ENCODE measurements at places on chromosomes 6 and 20.
A peak's percentile ranks its signal among the peaks of the same experiment; 100 is the strongest.

GRCh38 chr20:50243610-50244351 lies 53.2 kb downstream of the CEBPB start:
- no peak for DNase-seq

DNA sequence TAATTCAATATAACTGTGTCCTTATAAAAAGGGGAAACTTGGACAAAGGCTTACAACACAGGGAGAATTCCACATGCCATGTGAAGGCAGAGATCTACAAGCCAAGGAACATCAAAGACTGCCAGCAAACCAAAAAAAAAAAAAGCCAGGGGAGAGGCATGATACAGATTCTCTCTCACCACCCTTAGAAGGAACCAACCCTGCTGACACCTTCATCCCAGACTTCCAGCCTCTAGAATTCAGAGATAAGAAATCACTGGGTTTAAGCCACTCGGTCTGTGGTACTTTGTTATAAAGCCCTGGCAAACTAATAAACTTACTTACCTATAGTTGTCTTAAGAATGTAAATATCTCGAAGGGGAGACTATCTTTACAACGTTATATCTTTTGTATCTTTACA lies 4.4 kb downstream of the SERINC3 start:
- DNase-seq = no peak

DNA sequence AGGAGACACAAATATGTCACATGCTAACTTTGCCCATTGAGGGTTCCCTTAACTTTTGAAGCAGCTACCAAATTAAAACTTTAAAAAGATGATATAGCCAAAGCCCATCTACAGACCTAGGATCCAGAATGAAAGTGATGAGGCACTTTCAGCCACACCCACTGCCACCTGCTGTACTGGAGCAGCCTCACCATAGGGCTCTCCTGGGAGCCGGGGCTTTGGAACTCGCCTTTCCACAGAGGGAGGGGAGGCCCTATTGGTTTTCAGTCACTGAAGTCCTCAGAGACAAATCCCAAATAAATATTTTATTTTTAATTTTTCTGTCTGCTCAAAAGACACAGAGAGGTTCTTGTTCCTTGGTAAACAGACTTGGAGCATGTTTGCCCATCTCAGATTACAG lies 238.1 kb upstream of the TAB2 start:
- DNase-seq = no peak

DNA sequence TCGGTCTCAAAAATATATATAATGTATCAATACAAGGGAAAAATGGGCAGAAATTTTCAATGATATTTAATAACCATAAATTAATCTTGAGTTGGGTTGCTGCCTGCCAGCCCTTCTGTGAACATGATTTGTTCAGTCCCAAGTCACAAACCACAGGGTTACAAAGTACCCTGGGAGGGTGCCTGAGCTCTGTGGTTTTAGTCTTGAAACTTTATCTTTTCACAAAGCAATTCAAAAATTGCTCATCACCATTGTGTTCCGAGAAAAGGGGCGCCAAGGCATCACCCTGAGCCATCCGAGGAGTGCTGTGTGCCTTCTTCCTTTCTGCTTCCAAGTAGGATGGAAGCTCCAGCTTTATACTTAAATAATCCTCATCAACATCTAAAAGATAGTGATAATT lies 141.6 kb upstream of the AKAP12 start:
- DNase-seq = peak; percentile 4

DNA sequence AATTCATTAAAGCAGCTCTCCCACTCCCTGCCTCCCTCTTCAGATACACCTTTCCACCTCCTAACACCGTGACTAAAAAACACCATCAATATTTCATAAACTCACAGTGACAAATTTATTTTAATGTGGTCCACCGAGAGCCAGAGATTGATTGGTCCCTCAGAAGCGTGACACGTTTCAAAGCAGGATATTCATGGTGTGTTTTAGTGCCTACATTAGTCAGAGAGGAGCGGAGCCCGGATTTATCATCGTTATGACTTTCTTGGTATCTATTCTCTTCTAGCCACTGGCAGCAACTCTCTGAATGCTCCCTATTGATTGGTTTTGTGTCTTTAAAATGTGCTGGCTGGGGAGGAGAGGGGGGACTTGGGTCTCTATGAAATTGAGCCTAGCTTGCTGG lies 265.3 kb downstream of the DHX35 start:
- DNase-seq = no peak

- no peak for DNase-seq
Measured at GRCh38 chr20:17943343-17943742, 25.3 kb downstream of the SNX5 start.

DNA sequence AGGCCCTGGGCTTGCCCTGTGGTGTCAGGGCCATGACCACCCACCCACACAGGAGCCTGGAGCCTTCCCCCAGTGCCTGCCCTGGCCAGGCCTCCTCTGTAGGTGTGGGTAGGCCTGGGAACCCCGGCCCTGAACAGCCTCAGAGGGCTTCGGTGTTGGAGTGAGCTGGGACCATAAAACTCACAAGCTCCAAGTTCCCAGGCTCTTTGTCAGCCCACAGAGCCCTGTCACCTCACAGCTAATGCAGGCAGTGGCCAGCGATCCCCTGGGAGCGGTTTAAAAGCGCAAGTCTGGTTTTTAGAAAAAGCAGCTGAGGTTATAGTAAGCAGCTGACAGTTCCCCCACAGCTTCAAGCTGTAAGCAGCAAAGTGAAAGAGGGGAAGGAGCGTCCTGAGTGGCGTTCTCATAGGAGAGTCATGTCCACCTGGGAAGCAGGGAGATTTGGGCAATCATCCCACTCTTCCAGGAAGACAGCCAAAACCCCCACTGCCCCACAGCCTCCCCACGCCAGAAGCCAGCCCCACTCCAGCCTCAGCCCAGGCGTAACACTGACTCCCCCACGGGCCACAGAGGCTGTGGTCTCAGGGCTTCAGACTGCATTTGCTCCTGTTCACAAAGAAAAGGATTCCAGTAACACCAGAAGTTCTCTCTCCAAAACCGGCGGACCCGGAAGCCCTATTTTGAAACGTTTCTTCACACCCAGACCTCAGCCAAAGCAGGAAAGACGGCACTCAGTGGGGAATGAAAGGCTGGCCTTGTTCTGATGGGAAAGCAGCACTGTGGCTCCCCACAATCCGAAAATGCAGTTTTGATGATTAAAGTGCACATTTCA lies 34.3 kb upstream of the FOXC1 start:
- no peak for DNase-seq

- no peak for DNase-seq
Measured at GRCh38 chr6:146581968-146582367, 16.8 kb upstream of the ADGB start.

- no peak for DNase-seq
Measured at GRCh38 chr20:63435552-63435951, 36.9 kb downstream of the KCNQ2 start.

GRCh38 chr20:1414982-1415381 lies 22.1 kb upstream of the FKBP1A start:
- no peak for DNase-seq

GRCh38 chr6:107345393-107345792 lies 114.0 kb downstream of the PDSS2 start:
- DNase-seq = no peak

- DNase-seq = no peak
Measured at GRCh38 chr20:63873477-63873971, 8.5 kb downstream of the TPD52L2 start.

DNA sequence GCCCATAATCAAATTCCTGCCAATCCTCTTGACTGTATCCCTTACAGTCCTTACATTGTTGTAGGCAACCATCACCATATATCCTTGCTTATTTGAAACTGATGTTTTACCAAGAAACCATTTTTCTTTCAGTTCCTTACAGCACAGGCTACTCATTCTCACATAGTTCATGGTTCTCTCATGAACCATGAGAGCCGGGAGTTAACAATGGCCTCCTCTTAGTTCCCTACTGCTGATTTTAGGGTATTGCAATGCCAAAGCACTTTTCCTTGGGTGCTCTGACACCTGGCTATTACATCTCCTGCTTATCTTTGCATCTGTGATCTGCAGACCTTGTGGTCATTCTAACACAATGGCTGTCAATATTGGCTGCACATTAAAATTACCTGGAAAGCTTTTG lies 133.4 kb downstream of the MYB start:
- DNase-seq = no peak

GRCh38 chr6:73657201-73657600 lies 3.4 kb upstream of the SLC17A5 start:
- DNase-seq = no peak

- DNase-seq = no peak
Measured at GRCh38 chr6:122246906-122247658, 152.4 kb upstream of the HSF2 start.

- no peak for DNase-seq
Measured at GRCh38 chr6:42294759-42295158, 77.1 kb upstream of the MRPS10 start.

All from stimulated activated CD4-positive, alpha-beta T cell treated with anti-CD3 and anti-CD28 coated beads, Interleukin-15, amount 100 ng/mL, for 48 hours (primary cell).